Stimulated activated CD8-positive, alpha-beta memory T cell treated with anti-CD3 and anti-CD28 coated beads, Interleukin-4, amount 100 ng/mL, for 24 hours (primary cell): ENCODE measurements at places on chromosomes 12 and 14.

- no peak for DNase-seq
These were observed 180.8 kb downstream of the ADCK1 start for GRCh38 chr14:77980475-77981321.

- DNase-seq = no peak
These were observed 383.5 kb downstream of the ZFP36L1 start for GRCh38 chr14:68409387-68409786.

DNA sequence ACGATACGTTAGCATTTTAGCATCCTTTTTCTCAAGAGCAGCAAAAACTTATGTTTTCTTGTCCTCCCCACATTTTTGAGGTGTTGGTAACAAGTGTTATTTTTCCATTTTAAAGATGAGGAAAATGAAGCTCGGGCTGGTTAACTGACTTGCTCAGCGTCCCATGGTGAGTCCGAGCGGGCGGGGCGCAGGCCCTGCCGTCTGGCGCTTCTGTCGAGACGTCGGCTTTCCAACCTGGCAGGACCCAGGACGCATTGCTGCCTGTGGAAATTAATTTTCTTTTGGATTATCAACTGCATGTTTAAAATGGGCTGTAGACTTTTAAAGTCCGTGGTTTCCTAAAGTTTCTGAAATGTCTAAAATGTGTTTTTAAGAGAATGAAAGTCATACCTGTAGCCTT lies 30.4 kb downstream of the XRCC3 start:
- no peak for DNase-seq

DNA sequence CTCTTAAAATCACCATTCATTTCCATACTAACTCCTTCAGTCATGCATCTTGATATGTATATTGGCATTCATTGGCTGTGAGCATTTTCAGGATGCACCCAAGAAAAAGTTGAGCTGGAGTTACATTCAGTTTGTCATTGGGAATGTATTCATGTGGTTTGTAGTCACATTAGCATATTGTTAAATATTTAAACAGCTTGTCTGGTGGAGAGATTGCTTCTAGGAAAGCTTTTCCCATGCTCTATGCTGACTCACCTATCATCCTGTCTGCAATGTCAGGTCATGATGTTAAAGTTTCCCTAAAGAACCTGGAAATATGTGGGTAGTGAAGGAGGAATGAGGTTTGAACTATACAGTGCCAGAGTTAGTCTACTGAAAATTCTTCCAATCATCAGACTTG lies 583.6 kb downstream of the GALC start:
- DNase-seq = no peak

DNA sequence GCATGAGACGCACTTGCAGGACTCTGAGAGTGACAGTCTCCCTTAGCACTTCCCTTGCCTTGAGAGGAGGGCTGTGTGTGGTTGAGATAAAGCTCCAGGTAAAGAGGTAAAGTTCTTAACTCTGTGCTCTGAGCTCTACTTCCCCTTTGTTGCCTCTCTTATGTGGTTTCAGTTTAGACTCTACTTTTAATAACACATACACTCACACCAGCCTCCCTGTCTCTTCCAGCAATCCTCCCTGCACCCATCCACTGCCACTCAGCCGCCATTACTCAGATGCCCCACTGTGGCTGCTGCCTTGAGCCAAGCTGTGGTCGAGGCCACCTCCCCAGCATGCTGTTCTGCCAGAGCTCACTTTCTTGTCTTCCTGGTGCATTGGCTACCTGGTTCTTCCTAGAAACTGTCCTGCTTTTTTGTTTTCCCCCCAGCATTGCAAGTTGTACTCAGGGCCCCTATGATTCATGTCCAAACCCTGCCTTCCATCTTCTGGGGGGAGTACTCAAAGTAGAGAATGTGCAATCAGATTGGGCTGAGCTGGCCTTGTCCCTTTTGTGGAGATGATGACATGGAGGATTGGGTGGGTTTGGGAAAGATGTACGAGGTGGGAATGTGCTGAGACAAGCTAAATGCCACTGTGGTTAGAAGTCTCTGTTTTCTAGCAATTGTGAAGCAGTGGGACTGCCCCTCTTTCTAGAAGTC lies 115.5 kb upstream of the PARP11 start:
- peak; percentile 15 for DNase-seq

GRCh38 chr12:58346032-58346632 lies 404.8 kb downstream of the ATP23 start:
- DNase-seq = no peak

DNA sequence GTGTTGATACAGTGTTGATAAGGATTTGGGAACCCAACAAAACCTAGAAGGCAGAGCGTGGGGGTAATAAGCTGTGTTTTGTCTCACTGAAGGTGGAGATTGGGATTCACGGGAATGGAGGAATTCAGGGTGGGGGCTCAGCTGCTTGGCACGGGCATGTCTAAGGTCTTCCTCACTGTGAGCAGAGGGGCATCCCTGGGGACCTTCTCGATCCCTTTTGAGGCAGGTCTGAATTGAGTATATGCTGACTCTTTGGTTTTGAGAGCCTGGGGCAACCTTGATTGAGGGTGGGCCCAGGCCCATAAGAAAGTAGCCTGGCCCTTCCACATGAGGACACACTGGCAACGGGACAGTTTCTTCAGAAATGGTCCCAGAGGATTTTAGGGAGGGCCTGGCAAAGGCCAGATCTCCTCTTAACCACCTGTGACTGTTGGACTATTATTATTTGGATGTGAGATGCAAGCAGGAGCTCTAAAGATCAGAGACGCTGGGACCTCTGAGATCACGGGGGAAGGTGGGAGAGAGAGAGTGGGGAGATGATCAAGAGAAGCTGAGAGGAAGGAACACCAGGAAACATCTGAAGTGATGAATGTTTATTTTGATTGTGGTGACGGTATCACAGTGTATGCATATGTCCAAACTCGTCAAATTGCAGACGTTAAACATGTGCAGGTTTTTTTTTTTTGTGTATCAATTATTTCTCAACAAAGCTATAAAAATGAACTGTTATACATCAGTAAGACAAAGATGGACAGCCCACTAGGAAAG lies 48.4 kb downstream of the SMIM41 start:
- no peak for DNase-seq

DNA sequence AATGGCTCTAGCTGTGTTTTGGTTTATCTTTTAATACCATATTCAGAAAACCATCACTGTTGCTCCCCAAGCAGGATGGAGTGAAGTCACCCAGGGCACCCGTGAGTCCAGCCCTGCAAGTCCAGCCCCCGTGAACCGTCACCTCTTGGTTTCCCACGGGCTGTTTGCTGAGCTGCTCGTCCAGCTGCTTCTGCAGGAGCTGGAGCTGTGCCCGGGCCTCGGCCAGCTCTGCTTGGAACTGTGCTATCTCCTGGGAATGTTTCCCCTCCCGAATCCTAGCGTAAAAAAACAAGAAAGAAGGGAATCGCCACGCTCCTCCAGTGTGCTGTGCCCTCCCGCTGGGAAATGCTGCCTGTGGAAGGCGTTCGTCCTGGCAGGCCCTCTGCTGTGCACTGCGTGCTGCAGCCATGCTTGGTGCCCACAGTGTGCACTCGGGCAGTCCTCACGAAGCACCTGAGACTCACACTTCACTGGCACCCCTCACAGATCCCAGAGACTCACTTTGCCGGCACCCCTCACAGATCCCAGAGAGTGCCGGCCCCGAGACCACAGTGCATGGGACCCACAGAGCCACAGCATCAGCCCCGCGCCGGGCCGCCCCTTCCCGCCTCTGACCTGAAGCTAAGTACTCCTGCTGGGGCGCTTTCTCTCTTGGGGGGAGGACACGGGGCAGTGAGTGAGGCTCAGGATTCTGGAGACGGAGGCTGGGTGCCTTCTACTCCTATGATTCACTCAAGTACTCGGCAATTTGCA lies 15.4 kb upstream of the ANKLE2 start:
- no peak for DNase-seq

GRCh38 chr12:94740601-94741362 lies 90.4 kb upstream of the TMCC3 start:
- no peak for DNase-seq

DNA sequence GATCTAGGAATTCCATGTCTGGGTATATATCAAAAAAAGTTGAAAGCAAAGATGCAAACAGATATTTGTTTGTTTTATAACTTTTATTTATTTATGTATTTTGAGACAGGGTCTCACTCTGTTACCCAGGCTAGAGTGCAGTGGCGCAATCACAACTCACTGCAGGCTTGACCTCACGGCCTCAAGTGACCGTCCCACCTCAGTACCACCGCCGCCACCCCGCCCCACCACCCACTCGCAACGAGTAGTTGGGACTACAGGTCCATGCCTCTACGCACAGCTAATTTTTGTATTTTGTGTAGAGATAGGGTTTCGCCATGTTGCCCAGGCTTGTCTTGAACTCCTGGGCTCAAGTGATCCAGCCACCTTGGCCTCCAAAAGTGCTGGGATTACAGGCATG lies 66.5 kb upstream of the KTN1 start:
- no peak for DNase-seq

DNA sequence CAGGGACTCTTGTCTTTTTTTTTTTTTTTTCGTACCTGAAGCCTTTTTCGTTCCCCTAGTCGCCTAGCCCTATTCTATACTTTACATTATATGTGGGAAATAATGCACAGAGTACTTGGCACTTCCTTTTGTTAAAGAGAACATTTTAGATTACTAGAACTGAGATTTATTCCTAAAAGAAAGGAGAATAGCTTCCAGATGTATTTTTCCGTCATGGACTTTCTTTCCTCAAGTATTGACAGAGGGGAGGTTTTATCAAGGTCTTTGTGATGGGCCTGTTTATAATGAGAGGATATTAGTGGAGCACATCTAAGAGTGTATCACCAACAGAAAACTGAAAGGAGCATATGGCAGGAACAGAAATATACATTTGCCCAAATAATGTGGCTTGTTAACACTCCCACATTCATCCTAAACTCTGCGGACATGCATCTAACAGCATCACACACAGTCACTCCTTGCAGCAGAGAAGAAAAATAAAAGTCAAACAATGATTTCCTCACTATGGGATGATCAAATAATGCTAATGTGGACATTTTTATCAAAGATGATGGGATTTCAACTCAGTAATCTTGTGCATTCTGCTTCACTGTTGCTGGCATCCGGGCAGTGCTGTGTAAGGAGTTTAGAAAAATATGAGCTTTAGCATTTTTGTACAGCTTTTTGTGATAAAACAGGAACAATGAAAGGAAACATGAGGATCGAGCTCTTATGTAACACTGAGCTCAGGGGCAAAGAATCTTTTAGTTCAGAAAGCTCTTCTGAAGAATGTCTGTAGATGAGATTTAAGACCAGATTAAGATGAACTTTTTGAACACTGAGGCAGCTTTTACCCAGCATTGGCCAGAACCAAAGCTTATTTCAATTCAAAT lies 183.1 kb downstream of the EGLN3 start:
- no peak for DNase-seq

DNA sequence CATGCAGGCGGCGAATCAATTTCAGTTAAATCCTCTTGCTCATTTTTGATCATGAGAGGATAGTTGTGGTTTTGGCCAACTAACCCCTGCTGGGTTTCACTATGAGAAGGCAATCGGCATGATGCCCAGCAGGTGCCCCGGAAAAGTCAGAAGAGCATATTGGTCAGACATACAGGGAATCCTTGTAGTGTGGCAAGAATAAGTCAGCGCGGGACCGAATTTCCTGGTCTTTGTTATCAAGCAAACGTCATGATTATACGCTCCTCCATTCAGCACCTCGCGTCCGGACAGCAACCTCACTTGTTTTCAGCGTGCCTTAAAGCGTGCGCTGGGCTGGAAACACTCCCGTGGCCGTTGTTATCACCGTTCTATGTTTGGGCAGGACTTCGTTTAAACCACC lies 1.8 kb downstream of the TBC1D30 start:
- DNase-seq = peak; percentile 20

DNA sequence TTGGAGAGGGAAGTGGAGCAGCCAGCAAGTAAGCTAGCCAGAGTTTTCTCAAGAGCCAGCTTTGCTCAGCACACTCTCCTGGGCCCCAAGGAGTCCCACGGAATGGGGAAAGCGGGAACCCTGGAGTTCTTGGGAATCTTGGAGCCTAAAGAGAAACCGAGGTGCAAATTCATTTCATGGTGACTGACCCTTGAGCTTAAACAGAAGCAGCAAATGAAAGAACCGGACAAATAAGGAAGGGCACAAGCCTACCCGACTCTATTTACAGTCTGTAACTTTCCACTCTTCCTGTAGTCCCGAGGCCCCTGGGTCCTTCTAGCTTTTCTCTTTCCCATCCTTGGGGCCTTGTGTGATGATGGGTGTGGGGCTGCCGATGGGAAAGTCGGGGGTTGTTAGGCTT lies 18.1 kb upstream of the TIGAR start:
- no peak for DNase-seq

- no peak for DNase-seq
These were observed 31.1 kb downstream of the ATF7 start for GRCh38 chr12:53594897-53595615.

- DNase-seq = no peak
These were observed 88.4 kb downstream of the PPFIA2 start for GRCh38 chr12:81670759-81671158.

DNA sequence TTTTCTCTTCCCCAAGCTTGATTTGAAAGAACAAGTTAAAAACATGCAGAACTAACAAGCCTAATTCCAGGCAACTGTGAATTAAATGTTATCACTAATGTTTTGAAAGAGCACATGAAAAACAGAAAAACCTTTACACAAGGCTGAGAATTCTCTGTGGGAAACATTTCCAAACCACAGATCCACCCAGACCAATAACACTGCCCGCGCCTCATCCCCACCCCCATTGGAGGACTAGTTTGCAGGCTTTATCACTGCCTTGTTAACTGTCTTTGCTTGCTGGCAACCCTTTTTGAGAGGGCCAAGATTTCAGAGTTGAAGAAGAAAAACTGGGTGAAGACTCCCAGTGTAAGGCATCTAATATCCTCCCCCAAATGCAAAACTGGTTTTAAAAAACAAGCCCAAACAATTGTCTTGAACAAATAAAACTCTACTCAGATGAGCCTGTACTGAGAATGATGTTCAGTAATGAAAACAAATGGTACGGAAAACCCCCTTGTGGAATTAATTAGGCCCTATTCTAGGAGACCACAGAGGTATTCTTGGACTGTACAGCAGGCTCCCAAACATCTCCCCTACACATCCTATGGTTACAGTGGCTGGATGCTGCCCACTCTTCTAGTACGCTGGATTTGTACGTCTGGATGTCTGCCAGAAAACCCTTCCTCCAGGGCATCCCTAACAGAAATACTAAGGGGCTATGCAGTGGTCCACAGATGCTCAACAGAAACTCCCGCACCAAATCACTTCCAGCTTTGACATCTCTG lies 5.8 kb downstream of the MAX start:
- no peak for DNase-seq

DNA sequence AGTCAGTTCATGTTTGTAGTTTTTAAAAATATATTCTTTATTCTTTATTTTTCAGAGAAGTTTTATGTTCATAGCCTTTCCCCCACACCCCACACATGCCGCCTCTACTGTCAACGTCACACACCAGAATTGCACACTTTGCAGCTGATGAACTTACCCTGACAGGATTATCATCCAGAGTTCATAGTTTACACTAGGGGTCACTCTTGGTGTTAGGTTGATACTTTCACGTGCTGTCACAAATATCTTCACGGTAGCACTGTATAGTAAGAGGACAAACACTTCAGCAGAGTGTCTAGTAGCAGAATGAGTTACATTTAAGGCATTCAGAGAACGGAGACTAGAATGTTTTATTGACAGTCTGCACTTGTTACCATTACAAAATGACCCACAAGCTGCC lies 5.1 kb downstream of the DPPA3 start:
- DNase-seq = no peak
